ENCODE measurements at places on chromosomes 16 and 17.
A peak's percentile ranks its signal among the peaks of the same experiment; 100 is the strongest.

- DNase-seq = no peak
Measured at GRCh38 chr16:10031955-10032354, 150.3 kb downstream of the GRIN2A start.

DNA sequence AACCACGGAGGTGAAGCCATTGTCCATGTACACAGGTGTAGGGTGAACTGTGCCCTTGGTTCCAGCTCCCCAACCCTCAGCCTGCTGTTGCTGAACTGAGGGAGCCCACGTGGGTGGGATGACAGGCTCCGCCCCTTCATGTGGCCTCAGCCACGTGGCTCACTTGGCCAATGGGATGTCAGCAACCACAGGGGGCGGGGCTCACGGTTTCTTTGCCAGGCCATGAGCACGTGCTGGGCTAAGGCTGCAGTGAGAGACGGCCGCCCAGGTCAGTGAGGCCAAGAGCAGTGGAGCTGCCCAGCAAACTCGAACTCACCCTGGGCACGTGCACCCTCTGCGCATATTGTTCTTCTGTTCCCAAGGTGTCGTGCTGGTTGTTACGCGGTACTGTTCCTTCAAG, 282.6 kb downstream of the IRF8 start:
- DNase-seq = no peak

GRCh38 chr17:63658366-63658765, 36.1 kb downstream of the MAP3K3 start:
- no peak for DNase-seq

- DNase-seq = peak; percentile 4
Measured at GRCh38 chr17:3475251-3475685, 529 bp upstream of the ASPA start.

- DNase-seq = no peak
Measured at GRCh38 chr17:65403626-65404025, 157.8 kb downstream of the AXIN2 start.

- no peak for DNase-seq
Measured at GRCh38 chr16:8493972-8494371, 96.3 kb downstream of the TMEM114 start.

DNA sequence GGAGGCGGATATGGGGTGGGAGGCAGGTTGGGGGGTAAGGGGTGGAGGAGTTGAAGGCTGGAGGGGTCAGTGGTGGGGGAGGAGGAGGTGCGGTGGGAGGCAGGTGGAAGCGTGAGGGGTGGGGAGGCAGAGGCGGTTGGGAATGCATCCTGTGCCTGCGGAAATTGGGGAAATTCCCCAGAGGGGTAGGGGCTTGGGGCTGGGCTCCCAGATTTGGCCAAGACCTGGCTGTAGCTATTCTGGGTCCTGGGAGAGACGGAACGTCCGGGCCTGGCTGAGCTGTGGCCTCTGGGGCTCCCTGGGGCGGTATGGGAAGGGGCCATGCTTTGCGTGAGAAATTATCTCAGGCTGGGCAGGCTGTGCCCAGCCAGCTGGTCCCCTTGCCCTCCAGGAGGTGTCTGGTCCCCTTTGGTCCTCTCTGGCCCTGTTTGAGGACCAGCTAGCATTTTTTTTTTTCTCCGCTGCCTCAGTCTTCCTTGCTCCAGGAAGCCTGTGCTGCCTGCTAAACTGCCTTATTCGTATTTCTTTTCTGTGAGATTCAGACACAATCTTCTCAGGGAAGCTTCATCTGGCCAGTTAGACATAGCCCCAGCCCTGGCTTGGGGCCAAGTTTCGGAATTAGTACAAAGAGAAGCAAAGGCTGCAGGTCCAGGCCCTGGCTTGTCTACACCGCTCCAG, 7.3 kb upstream of the TRPV2 start:
- DNase-seq = peak; percentile 51

DNA sequence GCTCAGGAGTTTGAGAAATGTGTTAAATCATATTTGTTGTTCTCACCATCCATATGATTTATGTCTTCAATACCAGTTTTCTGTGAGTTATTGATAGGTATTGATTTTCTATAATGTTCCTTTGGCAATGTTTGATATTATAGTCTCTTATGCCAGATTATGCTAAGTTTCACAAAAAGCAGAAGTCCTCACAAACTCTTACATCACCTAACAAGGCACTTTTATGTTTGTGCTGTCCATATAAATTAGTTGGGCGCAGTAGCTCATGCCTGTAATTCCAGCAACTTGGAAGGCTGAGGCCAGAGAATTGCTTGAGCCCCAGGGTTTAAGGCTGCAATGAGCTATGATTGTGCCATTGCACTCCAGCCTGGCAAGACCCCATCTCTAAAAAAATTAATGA, 12.6 kb upstream of the UQCRC2 start:
- DNase-seq = no peak

GRCh38 chr17:52170963-52171572, 12.6 kb upstream of the CA10 start:
- peak; percentile 1 for DNase-seq

- DNase-seq = no peak
Measured at GRCh38 chr17:72191356-72191755, 70.5 kb downstream of the SOX9 start.

DNA sequence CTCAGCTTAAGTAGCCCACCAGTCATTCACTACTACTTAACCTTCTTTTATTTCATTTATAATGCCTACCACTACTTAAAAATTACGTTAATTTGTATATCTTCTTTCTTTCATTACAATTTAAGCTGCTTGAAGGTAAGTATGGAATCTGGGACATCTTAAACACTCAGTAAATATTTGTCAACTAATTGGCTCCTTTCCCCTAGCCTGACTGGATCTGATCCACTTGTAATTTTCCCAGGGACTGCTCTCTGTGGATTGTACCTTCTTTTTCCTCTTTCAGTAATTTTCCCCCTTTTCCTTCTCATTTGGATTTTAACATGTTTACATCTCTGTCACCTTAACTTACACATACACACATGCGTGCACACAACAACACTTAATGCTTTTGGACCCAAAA, 152.4 kb upstream of the RBL2 start:
- DNase-seq = no peak

GRCh38 chr17:59666235-59666634, 41.0 kb downstream of the PTRH2 start:
- DNase-seq = peak; percentile 59

DNA sequence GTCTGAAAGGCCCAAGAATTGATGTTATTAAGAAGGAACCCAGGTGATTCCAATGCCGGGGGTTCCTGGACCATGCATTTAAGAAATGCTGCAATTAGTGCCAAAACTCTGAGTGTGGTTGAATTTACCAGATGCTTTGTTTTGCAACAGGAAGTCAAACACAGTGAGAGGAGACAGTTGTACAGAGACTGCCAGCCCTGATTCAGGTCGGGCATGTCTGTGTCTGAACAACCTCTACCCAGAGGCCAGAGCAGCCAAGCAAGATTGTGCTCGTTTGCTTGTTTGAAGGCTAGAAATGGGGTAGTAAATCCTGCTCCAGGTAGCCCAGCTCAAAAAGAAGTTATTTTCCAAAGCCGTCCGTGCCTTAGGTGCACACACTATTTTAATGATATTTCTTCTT, 412.4 kb upstream of the ERCC4 start:
- no peak for DNase-seq

DNA sequence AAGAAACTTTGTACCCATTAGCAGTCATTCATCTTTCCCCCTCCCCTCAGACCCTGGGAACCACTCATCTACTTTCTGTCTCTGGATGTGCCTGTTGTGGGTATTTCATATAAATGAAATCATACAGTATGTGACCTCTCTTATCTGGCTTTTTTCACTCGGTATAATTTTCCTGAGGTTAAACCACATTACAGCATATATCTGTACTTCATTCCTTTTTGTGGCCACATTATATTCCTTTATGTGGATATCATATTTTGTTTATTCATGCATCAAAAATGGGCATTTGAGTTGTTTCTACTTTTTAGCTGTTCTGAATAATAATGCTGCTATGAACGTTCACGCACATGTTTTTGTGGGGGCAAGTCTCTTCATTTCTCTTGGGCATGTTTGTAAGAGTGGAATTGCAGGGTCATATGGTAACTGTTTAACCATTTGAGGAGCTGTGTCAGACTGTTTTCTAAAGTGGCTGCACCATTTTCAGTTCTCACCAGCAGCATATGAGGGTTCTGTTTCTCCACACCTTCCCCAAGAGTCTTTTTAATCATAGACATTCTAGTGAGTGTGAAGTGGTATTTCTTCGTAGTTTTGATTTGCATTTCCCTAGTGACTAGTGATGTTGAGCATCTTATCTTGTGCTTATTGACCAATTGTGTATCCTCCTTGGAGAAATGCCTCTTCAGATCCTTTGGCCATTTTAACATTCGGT, 3.8 kb downstream of the SNX29 start:
- no peak for DNase-seq

DNA sequence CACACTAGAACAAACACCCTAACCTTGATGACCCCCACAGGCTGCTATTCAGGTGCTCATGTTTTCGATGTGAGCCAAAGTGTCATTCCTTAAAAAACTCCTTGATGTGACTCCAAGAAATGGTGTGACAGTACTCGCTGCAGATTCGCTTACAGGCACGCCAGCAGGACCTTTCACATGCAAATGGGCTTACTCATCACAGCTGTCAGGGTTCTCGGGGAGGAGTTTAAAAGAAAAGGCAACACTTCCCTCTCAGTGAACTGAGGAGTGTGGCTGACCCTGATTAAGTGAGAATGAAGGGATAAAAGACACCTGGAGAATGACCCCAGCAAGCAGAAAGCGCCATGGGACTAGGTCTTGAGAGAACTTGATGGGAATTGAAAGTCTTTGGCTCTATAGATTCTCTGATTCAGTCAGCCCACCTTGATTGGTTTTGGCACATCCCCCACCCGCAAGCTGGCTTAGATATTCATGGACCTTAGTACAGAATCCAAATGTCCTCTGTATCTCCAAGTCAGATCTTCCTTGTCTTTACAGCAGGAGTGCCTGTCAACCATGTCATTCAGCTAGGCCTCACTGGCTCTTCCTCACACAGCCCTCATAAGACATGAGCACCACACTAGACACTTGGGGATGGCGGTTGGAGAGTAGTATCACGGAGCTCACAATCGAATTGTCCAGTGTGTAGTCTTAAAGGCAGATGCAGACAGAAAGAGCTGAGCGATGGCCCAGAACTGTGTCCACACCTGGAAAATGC, 82.6 kb downstream of the HIC1 start:
- peak; percentile 72 for DNase-seq

DNA sequence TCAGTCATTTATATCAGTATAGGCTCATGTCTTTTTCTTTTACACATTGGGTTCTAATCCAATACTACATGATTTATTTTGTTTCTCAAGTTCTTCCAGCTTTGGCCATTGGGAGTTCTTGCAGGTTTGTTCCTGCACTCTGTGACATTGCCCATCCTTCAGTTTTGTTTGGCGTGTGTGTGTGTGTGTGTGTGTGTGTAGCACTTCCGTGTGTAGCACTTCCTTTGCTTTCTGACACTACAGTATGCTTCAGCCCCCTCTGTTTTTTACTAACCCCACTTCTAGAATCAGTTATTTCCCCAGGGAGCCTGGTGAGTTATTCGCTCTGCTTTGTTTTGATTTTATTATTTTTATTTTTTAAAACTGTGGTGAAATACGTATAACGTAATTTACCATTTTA, 75.6 kb upstream of the LGALS9 start:
- no peak for DNase-seq

GRCh38 chr16:66649636-66650205, 45.2 kb downstream of the CMTM3 start:
- no peak for DNase-seq

DNA sequence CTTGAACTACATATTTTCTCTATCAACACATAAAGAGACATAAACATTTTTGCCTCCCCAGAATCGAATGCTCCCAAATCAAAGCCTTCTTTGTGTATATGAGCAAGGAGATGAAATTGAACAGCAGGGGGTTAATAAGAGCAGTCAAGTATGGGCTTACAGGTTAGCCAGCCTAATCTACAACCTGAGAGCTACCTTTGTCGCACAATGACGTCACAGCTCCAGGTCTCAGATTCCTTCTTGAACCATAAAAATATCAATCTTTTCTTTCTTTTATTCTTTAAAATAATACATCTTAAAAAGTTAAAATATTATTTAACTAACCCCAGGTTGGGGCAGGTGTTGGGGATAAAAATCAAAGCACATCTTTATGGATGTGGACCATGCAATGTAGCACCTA, 482.9 kb upstream of the CDH11 start:
- DNase-seq = no peak

DNA sequence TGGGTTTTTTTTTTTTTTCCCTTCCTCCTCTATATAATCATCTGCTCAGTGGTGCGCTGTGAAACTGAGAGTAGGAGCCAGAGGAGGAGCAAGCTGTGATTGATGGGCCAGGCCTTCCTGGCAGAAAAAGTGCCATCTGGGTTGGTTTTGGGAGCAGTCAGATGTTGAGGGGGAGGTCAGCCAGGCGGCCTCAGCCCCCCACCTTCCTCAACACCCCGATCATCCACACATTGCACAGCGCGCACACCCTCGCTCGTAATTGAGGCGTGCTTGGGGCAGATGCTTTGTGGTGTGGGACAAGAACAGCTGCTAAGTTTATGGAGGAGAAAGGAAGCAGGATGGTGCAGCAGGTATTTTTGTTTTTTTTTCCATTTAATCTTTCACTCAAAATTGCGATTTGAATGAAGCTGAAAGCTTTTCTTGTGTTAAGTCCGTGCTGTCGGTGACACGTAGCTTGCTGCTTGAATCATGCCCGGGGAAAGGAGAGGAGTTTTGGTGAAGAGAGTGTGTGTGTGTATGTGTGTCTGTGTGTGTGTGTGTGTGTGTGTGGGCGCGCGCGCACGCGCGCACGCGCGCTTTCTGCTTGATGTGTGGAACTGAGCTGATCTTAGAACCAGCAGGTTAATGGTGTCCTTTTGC, 177.4 kb downstream of the RBFOX1 start:
- DNase-seq = no peak

- DNase-seq = peak; percentile 76
Measured at GRCh38 chr17:43398724-43399595, at the start of gene ARL4D. ARL4D (plus strand) TSS chr17:43398993; CDS start chr17:43399733, 740 bp downstream.

- DNase-seq = no peak
Measured at GRCh38 chr17:65753348-65753747, 191.9 kb upstream of the AXIN2 start.

- no peak for DNase-seq
Measured at GRCh38 chr17:72525225-72526015, 404.6 kb downstream of the SOX9 start.

GRCh38 chr16:73713251-73713650, 583.4 kb upstream of the PSMD7 start:
- DNase-seq = no peak

- DNase-seq = no peak
Measured at GRCh38 chr16:84853534-84853933, 33.7 kb downstream of the CRISPLD2 start.

GRCh38 chr16:1244881-1245280, 4.4 kb downstream of the TPSAB1 start:
- DNase-seq = no peak

DNA sequence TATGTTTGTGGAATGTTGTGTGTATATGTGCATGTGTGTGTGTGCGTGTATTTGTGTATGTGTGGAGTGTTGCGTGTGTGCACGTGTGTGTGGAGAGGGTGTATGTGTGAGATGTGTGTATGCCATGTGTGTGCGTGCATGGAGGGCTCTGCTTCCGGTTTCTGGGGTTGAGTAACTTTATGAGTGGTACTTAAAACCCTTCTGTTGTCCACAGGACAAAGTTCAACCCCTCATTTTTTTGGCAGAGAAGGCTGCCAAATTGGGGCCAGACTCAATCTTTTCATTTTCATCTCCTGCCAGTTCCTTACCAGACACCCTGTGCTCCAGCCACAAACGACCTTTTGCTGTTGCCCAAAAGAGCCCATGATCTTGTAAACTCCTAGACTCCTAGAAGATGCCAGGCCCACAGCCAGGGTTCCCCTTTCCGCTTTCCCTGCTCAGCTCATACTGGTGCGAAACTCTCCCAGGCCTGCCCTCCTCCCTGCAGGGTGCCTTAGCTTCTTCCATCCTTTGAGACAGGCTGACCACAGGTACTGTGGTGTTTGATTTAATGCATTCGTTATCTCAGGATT, 100.2 kb downstream of the CMIP start:
- no peak for DNase-seq
